ENCODE measurements at places on chromosomes 1 and 21. TPM values are rescaled to one million over a fixed set of nuclear protein-coding genes. Genes with fewer than 3 reads are reported as not detected.

Gene LCE1F
- not detected for total RNA-seq

Gene RAVER2
- total RNA-seq = 16.5 TPM

Gene UBXN10
- under 0.01 TPM for total RNA-seq

Gene GNPAT
- total RNA-seq = 52.1 TPM

Gene EVA1C
- total RNA-seq = 5.0 TPM

Gene SPATC1L
- total RNA-seq = 6.9 TPM

Gene SRGAP2B
- 30.0 TPM for total RNA-seq

Gene USH2A
- under 0.01 TPM for total RNA-seq

Gene PRXL2B
- total RNA-seq = 9.4 TPM

Gene SPRR3
- total RNA-seq = not detected

Gene MFSD2A
- 3.6 TPM for total RNA-seq

Gene IL22RA1
- total RNA-seq = under 0.01 TPM

Gene SLAMF1
- not detected for total RNA-seq

Gene GREM2
- 5.6 TPM for total RNA-seq

Gene MATN1
- total RNA-seq = under 0.01 TPM

Gene HJV
- not detected for total RNA-seq

Gene SLC45A3
- 1.1 TPM for total RNA-seq

Gene HCRTR1
- not detected for total RNA-seq

Gene TCHHL1
- total RNA-seq = not detected

Gene GRHL3
- not detected for total RNA-seq

Gene VANGL1
- 13.3 TPM for total RNA-seq

Gene RPTN
- total RNA-seq = 0.36 TPM

Gene TRIM17
- total RNA-seq = under 0.01 TPM

Gene LCE6A
- not detected for total RNA-seq

Gene TEX38
- total RNA-seq = not detected

Gene TACSTD2
- 0.29 TPM for total RNA-seq

Gene SYCP1
- not detected for total RNA-seq

Gene SH2D5
- 1.8 TPM for total RNA-seq

GRCh38 chr1:80251591-80251990 is 1245.1 kb upstream of the ADGRL4 start:
- no peak for DNase-seq

DNA sequence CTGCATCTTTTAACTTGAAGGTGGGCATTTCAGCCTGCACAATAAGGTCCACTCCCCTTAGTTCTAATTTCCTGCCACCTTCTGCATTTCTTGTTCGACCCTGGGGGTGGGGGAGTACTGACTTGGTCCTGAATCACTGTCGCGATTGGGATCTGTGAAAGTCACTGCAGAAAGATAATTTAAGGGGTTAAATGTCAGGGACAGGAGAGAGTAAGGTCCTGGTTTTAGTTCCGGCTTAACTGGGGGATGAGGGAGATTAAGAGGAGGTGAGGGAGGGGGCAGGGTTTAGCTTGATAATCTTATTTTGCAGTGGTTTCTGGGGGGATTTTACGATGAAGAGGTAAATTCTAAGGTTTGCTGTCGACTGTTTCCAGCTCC is 128.1 kb downstream of the MRPS6 start:
- no peak for DNase-seq

GRCh38 chr1:234600418-234601281 is 9.3 kb downstream of the IRF2BP2 start:
- no peak for DNase-seq

DNA sequence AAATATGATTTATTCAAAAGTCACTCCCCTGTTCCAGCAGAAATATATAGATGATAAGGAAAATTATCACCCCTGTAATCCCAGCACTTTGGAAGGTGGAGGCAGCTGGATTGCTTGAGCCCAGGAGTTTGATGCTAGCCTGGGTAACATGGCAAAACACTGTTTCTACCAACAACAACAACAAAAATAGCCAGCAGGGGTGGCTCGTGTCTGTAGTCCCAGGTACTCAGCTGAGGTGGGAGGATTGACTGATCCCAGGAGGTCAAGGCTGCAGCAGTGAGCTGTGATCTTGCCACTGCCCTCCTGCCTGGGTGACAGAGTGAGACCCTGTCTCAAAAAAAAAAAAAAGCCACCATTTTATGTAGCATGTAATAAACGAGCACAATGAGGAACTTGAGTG is 1546.5 kb downstream of the NCAM2 start:
- DNase-seq = no peak

- peak; percentile 48 for DNase-seq
Observed at GRCh38 chr21:35136586-35137219, 87.6 kb upstream of the RUNX1 start.

DNA sequence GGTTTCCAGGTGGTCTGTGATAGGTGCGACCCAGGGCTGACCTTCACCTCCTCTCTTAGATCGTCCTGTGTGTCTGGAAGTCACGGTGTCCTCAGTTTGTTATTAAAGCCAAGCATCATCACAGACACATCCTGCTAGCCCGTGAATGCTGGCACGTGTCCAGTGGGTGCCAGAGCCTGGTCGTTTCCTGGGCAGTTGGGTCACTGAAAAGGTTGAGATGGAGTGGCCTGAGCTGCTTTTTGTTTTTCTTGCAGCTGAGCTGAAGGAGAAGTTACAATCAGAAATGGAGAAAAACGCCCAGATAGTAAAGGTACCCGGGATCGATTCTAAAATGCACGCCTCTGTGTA is 23.2 kb downstream of the PCNT start:
- DNase-seq = no peak

GRCh38 chr1:34477632-34478141 is 277.2 kb upstream of the GJB5 start:
- no peak for DNase-seq

GRCh38 chr1:221327954-221328353 is 413.9 kb downstream of the DUSP10 start:
- DNase-seq = no peak

DNA sequence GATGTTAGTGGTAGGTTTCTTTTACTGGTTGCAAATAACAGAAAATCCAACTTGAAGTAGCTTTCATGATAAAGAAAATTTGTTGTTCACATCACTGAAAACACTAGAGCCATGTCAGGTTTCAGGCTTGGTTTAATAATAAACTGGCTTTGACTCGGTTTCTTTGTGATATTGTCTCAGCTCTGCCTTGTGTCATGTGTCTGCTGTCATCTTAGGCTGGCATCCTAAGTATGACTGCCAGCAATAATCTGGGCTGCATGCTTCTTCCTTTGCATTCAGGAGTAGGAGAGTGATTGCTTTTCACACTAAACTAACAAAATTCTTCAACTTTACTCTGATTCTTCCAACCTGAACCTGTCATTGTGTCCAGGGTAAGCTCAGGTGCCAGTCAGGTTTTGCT is 474.0 kb upstream of the B3GALT2 start:
- no peak for DNase-seq

GRCh38 chr1:227357171-227357926 is 39.1 kb upstream of the CDC42BPA start:
- peak; percentile 78 for DNase-seq

GRCh38 chr21:36640174-36640720 is 58.7 kb upstream of the SIM2 start:
- no peak for DNase-seq

GRCh38 chr21:41188486-41189149 is 20.7 kb downstream of the BACE2 start:
- peak; percentile 58 for DNase-seq

DNA sequence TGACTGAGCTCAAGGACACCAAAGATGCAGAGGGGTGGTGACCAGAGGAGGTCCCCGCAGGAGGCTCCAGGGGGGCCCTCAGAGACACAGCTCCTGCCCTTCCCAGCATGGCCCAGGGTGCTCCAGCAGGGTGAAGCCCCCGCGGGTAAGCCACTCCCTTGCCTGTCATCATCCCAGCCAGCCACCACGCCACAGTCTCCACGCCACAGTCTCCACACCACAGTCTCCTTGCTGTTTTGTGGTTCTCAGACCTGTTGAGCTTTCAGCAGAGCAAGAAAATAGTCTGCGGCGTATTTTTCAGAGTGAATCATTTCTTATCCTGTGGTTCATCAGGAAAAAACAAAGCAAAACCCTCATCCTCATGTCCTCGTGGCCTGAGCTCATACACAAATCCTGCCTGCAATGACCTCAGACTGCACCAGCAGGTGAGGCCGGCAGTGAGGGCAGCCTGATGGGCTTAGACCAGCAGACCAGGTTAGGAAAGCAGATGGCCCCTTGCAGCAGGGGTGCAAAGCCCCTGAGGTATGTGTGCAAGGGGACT is 25.7 kb upstream of the ABCG1 start:
- no peak for DNase-seq

DNA sequence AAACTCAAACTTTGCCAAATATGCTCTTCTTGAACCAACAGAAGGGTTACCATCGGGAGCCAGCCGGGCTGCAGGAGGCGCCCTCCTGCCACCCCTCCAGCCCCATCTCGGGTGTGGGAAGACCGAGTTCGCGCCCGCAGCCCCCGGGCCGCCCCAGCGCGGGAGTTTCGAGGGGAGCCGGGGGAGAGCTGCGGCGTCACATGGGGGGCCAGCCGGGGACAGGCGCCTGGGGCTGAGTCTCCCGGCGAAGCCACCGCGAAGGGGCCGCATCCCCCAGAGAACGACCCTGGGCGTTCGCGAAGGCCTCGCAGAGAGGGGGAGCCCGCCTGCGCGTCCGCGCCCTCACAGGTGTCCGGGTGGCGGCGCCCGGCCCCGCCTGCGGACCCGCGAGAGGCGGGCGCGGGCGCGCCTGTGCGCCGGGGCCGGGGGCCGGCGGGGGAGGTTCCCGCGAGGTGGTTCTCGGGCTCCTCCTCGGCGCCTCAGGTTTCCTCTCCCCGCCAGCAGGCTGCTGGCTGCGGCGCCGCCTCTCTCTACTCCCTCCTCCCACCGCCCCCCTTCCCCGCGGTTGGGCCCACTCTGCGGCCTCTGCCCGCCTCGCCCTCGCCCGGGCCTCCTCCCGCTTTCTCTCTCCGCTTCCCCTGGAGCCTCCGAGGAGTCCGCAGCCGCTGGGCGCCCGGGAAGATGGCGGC is at the start of gene RAVER2:
Gene RAVER2 (plus strand): TSS at position 584 of the 689 bp plus-strand sequence. CDS start 98 bp downstream, at position 682.
- peak; percentile 95 for DNase-seq

DNA sequence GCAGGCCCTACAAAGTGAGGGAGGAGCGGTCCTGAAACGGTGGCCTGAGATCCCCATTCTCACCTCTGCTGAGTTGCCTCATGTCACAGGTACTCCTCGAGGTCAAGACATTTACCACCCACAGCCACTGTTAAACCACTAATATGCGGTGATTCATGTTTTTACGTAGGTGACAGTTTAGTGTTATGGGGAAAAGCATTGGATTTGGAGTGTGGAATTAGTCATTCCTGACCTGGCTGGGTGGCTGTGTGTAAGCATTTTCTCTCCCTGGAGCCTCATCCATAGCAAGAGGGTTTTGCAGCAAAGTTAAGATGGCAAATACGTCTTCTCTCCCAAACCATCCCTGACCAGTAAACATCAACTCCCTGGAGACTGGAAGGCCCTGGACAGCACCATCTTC is 57.8 kb upstream of the KCNJ6 start:
- DNase-seq = no peak

- no peak for DNase-seq
Observed at GRCh38 chr1:198867182-198867581, 228.3 kb downstream of the PTPRC start.

GRCh38 chr1:81472387-81472786 is 328.3 kb upstream of the ADGRL2 start:
- no peak for DNase-seq

GRCh38 chr1:236608930-236609726 is 4.8 kb upstream of the HEATR1 start:
- DNase-seq = peak; percentile 8

GRCh38 chr1:203149188-203149840 is 21.8 kb downstream of the ADORA1 start:
- peak; percentile 61 for DNase-seq

DNA sequence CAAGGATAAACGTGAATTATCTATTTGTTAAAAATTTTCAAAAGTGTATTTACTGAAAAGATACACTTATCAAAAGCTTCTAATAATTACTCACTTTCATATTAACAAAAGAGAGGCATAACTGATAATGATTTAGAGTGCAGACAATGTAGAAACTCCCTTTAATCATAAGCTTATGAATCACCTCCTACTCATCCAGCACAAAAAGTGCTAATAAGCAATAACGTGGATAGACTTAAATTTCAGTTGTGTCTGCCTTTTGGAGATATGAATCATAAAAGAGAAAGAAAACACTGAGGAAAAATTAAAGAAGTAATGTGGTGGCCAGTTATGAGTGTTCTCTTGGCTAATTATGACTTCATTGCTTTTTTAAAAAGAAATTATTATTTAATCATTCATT is 827.6 kb upstream of the B3GALT2 start:
- DNase-seq = no peak
